CD4-positive, alpha-beta T cell treated with Interleukin-15 for 1 hour (primary cell): ENCODE measurements at places on chromosomes 6 and 20.

DNA sequence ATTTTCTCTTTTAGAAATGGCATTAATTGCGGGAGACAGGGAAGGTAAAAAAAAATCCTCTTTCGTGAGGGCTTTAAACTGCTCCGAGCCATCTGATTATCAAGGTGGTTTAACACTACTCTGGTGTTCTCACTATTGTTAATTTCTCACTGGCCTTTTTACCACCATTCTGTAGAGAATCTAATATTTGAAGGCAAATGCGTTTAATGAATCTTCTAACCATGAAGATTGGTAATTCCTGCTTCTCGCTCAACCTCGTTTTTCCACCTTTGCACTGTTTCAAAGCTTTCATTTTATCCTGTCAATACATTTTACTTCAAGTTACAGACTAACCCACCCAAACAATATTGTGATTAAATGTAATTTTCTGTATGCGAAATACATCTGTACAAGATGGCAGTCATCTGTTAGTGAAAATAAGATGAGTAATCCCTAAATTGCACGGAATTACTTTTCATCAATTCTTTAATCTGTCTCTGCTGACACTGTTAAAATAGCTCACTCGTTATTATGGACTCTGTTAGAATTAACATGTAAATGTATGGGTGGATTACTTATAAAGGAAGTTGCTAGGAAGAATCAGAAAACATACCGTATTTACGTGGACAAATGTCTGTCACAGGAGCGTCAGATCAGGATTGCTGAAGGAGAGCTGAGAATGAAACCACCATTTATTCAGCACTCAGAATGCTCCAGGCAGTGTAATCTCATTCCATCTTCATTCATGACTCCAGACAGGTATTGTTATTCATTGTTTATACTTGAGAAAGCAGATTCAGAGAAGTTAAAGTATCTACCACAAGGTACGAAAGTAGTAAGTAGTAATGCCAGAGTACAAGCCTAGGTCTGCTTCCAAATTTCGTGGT, 1.1 kb upstream of the LCA5 start:
- DNase-seq: no peak

- no peak for DNase-seq
Measured at GRCh38 chr6:5896476-5897200, 110.1 kb downstream of the NRN1 start.

DNA sequence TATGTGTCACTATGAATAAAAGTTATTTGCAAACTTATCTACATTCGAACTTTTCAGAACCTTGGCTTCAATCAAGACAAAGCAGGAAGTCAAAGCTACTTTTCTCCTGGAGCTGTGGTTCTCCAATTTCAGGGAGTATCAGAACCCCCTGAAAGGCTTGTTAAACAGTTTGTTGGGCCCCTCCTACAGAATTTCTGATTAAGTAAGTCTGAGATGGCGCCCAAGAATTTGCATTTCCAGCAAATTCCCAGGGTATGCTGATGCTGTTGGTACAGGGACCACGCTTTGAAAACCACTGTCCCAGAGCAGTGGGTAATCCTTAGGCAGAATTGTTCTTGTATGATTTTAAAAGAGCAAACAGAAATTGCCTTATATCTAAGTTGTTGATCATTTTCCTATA, 189.9 kb upstream of the KCNG1 start:
- DNase-seq: no peak

GRCh38 chr6:82066991-82067411, 180.5 kb downstream of the IBTK start:
- no peak for DNase-seq

- no peak for DNase-seq
Measured at GRCh38 chr20:62688855-62689460, 19.7 kb upstream of the NTSR1 start.

GRCh38 chr20:17992847-17993513, 24.2 kb downstream of the MGME1 start:
- DNase-seq: no peak

GRCh38 chr6:134005800-134006199, 46.6 kb downstream of the SLC2A12 start:
- DNase-seq: no peak
